Left forelimb (tissue), 1 donor: ENCODE measurements at places on chromosomes 4 and X.

- DNase-seq = no peak
Measured at GRCh38 chr4:125928652-125929051, 613.9 kb downstream of the FAT4 start.

DNA sequence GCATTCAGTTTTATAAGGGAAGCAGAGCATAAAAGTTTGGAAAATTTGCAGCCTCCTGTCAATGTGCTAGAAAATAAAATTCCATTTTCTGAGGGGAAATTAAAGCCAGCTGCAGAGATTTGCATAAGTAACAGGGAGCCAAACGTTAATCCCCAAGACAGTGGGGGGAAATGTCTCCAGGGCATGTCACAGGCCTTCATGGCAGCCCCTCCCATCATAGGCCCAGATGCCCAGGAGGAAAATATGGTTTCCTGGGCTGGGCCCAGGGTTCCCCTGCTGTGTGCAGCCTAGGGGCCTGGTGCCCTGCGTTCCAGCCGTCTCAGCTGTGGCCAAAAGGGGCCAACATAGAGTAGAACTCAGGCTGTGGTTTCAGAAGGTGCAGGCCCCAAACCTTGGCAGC, 9.3 kb downstream of the RNF4 start:
- DNase-seq = no peak

DNA sequence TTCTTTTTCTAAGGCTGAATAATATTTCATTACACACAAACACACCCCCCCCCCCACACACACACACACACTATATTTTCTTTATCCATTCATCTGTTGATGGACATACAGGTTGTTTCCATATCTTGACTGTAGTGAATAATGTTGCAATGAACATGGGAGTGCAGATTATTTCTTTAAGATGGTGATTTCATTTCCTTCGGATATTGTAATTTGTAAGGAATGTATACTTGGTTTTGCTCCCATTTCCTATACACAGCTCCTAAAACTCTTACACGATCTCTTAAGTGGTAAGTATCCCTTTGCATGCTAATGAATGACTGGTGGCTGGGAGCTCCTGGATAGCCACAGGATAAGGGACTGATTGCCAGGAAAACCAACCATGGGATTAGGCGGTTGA, 14.7 kb upstream of the RBMXL3 start:
- DNase-seq = no peak

DNA sequence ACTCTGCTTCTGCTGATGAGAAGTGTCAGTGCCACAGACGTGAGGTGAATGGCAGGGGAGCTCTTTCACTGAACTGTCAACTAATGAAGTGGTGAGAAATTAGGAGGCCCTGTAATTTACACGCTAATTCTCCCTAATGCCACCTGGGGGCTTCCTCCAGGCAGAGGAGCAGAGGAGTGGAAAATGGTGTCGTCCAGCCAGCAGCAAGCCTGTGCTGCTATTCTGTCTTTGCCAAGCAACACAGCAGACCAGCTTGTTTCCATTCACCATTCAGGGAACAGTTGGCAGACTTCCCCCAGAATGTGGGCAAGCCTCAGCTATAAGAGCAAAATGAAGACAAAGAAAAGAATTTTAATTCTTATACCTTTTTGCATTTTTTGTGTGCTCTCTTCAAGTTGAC, 245.2 kb upstream of the TET2 start:
- DNase-seq = no peak

DNA sequence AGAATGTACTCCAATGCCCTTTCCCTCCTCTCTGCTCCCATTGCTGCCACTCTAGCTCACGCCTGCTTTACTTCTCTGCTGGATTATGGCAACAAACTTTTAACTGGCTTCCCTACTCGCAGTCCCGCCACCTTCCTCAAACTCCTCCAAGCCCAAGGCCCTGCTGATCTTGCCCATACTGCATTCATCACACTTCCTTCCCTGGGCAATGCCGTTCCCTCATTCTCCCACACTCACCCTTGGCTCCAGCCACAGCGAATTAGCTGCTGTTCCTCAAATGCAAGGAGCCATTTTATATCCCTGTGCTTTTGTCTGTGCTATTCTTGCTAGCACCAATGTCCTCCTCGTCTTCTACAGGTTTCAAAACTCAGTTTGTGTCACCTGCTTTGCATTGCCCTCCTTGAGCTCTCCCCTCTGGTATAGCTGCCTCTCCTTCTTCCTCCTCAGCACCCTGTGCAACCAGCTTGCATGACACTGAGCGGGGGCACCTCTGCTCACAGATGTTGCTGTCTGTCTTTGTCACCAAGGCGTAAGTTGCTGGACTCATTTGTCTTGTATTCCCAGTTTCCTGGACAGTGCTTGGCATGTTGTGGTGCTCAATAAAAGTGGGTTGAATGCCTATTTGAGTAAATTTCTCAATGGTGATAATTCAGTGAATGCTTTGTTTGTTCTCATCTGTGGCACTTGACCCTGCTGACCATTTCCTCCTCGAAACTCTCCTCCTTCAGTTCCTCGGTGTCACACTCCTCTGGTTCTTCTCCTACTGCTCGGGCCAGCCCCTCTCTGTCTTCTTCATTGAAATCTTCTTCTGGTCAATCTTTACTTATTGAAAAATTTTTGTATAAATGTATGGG, 22.4 kb upstream of the MGST2 start:
- DNase-seq = no peak

- DNase-seq = no peak
Measured at GRCh38 chrX:31606771-31607170, 534.9 kb upstream of the FTHL17 start.
